ENCODE measurements at places on chromosomes 3 and 15.

- DNase-seq: no peak
These were observed 63.5 kb upstream of the FSIP1 start for GRCh38 chr15:39846108-39846507.

- no peak for DNase-seq
These were observed 4.1 kb downstream of the ARID3B start for GRCh38 chr15:74545086-74545485.

DNA sequence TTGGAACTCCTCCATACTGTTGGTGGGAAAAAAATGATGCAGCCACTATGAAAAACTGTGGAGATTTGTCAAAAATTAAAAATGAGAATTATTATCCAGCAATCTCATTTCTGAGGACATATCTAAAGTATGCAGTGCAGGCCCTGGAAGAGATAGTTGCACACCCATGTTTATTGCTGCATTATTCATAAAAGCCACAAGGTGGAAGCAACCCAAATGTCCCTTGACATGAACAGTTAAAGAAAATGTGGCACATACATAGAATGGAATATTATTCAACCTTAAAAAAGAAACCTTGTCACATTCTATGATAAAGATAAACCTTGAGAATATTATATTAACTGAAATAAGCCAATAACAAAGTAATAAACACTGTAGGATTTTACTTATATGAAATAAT, 80.9 kb upstream of the ARHGEF26 start:
- no peak for DNase-seq

DNA sequence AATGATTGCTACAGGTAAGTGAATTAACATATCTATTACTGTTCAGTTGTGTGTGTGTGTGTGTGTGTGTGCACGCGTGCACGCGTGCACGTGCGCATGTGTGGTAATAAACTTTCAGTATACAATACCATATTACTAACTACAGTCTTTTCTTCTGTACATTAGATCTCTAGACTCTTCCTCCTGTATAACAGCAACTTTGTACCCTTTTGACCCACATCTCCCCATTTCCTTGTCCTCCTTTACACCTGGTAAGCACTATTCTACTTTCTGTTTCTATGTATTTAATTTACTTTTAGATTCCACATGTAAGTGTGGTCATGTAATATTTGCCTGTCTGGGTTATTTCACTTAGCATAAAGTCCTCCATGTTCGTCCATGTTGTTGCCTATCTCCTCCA, 29.1 kb upstream of the GOLIM4 start:
- DNase-seq: no peak

GRCh38 chr3:130480736-130481135, 36.2 kb upstream of the COL6A6 start:
- no peak for DNase-seq

GRCh38 chr3:100209948-100210771, 50.6 kb upstream of the TBC1D23 start:
- peak; percentile 9 for DNase-seq

GRCh38 chr3:160016972-160017371, 28.3 kb downstream of the IL12A start:
- no peak for DNase-seq

DNA sequence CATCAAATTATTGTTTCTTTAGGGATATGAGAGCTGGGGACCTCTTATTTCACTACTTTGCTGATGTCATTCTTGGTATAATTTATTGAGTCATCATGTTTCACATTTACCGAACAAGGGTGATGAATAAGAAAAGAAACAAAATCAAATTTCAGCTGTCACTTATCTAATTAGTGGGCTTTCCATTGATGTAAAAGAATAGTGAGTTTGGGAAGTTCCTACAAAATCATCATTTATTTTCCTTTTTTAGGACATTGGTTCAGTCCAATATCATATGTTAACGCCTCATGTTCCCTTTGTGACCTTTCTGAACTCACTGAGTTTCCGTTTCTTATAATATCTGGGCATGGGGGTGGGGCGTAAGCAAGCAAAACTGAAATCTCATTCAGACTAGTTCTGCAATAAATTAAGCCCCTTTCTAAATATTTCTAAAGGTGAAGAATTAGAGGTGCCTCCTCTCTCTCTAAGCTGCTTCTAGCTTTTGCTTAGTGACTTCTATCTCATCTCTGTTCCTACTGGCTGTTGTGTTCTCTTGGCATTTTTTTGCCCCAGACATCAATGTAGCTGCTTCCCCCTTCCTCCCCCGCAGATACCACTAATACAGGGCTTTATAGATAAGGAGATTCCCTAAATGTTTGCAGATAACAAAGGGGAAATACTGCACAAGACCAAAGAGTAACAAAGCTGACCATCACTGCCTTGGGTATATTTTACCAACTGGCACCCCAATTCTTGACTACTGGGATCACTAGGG, 238.0 kb upstream of the CTNNB1 start:
- DNase-seq: no peak

DNA sequence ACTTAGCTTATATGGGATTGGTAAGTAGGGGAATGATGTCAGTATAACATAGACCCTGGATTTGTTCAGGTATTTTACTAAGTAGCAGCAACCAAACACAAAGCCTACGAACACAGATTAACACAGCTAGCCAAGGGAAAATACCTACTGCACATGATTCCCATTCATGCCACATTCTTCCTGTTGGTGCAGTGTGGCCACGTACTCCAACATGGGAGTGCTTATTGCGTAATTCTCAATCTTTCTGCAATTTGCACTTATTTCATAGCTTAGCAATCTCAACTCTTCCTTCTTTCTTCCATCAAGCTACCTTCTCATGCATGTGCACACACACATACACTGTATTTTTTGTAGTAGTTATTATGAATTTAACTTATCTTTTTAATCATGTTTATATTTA, 186.8 kb downstream of the IL5RA start:
- no peak for DNase-seq

DNA sequence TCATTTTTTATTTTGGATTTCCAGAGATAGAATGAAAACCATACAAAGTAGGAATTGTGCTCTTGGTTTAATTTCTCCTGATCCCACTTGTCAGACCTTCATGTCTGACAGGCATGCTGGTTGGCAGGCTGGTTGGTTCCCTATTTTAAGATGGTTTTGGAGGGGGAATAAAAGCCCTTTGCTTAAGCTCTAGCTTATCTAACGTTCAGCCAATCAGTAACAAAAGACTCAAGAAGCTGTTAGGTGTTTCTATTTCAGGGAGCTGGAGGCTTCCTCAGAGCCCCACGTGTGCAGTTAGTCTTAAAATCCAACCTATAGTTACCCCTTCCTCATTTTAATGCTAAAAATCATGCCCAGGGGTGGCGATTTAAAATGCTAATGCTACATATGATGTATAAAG, 40.5 kb upstream of the XIRP1 start:
- DNase-seq: no peak

GRCh38 chr15:91515188-91515754, 338.2 kb upstream of the SLCO3A1 start:
- no peak for DNase-seq

DNA sequence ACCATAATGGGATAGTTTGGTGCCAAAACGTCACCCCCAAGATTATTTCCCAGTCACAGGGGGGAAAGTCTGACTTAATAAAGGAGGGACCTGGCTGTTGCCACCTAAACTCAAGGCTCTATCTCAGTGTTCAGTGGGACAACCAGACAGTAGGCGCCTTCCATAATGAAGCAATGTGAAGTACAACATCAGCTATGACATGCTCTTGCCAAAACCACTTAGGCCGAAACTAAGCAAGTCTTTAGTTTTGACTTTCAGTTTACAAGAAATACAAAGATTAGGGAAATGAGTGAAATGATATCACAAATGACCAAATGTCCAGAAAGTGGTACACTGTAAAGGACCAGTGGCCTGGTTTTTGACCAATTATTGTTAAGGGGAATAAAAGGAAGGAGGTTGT, 32.9 kb downstream of the SOX14 start:
- DNase-seq: no peak

- no peak for DNase-seq
These were observed 334.5 kb downstream of the SOX2 start for GRCh38 chr3:182046166-182046764.

GRCh38 chr15:85897895-85898717, 103.4 kb upstream of the KLHL25 start:
- DNase-seq: no peak

- no peak for DNase-seq
These were observed 14.3 kb upstream of the TNFAIP8L3 start for GRCh38 chr15:51108933-51109550.

- no peak for DNase-seq
These were observed 10.5 kb downstream of the BFSP2 start for GRCh38 chr3:133410191-133410892.

DNA sequence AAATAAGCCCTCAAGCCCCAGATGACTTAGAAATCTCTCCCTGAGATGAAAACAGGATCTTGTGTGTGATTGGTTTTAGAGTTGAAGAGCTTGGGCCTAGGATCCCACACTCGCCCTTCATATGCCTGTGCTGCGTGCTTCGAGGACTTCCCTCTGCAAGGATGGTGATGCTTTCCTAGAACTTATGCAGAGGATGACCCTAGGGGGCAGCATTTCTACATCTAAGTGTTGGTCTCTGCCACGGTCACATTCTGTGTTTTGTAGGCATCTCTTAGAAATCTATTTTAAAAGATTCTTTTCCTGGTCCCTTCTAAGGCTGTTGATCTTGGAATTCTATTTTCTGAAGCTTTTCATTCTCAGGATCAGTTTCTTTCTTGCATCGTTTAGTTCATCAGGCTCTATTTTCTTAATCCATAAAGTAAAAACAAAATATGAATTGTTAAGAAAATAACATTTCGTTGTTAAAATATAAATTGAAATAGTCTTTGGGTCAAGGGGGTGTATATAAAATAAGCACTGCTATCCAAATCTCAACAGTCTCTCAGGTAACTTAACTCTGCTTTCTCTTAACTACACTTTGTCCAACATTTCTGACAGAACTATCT, 45.7 kb downstream of the WDR76 start:
- DNase-seq: no peak

All from CD4-positive, alpha-beta T cell treated with Interleukin-6 at 100 ng/mL for 8 hours (primary cell).